ENCODE measurements at places on chromosomes 12 and 14.

DNA sequence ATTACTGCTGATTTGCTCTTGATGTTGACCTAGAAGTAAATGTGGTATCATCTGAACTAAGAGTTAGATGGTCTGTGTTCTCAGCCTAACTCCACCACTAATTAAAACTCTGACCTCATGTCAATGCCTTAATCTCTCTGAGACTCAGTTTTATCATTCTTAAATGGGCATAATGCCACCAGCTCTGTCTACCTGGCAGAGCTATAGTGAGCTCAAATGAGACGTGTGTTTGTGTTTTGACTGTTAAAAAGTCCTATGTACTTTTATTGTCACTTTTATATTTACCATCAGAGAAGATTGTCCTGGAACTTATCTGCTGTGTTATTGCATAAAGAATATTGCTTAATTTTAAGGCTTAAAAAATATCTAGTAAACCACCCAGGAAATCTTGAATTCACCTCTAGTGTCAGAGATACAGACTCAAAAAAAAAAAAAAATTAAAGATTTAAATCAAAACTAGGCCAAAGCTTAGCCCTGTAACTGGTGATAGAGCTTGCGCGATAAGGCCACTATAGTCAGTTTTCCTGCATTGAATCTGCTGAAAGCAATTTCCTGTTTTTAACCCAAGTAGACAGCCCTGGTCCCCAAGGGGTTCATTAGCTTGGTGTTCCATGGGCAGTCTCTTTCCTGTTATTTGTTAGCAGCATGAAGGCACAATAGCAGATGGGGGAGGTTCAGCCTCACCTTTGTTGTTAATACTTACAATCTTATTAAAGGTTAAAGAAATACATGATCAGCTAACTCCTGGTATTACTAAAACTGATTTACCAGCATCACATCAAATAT is 261.8 kb downstream of the ATP23 start:
- no peak for DNase-seq

- DNase-seq, result no peak
These were observed 6.9 kb downstream of the FBXO34 start for GRCh38 chr14:55277972-55278740.

DNA sequence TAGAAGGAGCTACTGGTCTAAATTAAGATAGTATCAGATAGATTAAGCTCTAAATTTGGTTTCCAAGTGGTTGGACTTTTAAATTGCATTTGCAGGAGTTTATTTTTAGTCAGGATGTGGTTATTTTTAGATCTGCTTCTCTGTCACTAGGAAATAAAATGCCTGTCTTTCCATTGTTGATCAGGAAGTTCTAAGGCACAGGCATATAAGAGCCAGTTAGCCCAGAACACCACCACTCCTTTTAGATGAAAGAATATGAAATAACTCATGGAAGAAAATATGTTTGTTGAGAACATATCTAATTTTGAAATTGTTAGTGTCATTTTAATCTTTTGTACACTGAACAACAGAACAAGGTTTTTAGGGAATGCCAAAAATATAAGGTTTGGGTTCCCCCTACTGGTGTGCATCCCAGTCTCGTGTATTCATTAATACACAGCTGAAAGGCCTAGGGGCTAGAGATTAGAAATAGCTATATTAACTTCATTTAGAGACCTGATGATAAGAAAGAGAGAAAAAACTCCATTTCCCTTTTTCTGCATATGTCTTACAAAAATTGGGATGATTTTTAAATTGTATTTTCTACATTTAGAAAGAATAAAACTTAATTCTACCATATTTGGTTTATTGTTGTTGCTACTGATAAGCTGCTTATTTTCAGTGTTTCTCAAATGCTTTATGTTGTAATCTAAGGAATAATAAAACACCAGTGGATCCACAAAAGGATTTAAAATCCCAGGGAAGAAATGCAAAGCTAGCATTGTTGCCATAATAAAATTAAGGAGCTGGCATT is 67.2 kb downstream of the RIC8B start:
- peak; percentile 29 for DNase-seq

GRCh38 chr12:112446008-112446725 is 27.4 kb downstream of the PTPN11 start:
- no peak for DNase-seq

- no peak for DNase-seq
These were observed 290.3 kb downstream of the NAV3 start for GRCh38 chr12:78120866-78121560.

DNA sequence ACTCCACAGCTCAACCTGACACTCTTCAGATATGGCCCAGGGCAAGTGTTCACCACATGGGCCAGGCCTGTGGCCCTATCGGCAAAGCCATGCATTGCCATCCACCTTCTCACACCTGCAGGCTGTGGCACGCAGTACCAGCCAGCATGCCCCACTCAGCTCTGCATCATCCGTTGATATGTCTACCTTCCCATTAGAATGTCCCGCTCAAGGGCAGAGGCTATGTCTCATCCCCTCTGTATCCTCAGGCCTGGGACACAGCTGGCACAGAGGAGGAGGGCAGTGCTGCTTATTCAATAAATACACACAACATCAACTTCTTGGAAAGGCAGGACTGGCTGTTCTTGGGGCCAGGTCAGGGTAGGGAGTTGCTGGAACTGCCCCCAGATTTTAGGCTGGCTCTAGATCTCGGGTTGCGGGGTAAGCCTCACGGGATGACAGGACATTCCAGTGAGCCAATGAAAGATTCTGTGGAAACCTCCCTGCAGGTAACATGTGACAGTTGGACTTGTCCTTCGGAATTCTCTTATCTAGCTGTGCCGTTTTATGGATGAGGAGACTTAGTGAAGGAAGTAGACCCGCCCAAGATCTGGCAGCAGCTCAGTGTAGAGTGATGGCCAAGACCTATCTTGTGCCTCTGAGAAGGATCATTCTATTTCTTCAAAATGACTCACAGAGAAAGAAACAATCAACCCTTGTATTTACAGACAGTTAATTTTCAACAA is 25.6 kb downstream of the SYNE3 start:
- no peak for DNase-seq

DNA sequence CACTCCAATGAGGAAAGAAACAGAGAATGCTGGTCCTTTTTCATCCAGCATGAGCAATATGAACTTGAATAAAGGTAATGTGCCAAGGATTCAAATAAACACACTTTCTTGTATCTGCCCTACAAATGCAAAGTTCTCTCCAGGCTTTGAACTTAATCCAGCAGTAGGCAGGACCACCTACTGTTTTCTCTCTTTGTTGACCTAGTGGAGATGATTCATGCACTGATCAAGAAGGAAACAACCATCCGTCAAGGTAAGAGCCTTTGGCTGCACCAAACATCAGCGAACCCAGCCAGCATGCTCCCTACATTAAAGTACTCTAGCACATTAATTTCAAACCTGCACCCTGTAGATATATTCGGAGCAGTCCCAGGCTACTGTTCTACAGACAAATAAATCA is 489.3 kb downstream of the GALC start:
- no peak for DNase-seq

DNA sequence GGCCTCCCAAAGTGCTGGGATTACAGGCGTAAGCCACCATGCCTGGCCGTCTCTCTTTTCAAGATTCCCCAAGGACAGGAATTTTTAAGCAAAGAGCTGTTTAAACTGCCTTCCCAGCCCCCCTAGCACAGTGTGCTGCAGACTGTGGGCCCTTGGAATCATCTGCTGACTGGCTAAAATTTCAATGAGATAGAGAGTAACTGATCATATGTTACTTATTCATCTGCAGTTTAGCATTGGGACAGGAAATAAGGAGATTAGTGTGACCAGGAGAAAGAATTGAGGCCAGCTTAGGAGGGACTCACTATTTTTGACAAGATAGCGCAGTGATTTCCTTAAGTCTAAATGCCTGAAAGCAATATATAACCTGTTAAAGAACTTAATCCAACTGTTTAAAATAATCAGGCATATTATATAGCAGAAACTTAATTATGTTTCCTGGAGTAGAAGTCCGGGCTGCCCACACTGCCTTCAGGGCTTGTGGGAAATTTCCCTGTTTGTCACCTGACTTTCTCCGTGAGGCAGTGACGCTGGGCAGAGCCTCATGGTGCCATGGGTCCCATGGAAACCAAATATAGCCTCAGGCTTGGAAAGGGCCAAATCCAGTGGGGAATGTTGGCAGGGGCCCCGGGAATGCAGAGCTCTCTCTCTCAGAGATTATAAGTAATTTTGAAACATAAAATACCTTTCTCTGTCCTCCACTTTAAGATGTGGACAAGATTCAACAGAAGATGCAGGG is 22.8 kb upstream of the CEBPE start:
- no peak for DNase-seq

DNA sequence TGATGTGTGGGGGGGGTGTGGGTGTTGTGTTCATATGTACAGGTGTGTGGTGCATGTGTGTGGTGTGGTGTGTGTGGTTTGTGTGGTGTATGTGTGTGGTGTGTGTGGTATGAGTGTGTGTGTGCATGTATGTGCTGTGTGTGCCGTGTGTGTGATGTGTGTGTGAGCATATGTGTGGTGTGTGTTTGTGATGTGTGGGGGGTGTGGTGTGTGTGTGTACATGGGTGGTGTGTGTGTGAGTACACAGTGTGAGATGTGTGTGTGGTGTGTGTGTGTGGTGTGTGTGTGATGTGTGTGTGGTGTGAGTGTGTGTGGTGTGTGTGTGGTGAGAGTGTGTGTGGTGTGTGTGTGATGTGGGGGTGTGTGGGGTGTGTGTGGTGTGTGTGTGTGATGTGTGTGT is 24.5 kb upstream of the CMKLR1 start:
- no peak for DNase-seq

DNA sequence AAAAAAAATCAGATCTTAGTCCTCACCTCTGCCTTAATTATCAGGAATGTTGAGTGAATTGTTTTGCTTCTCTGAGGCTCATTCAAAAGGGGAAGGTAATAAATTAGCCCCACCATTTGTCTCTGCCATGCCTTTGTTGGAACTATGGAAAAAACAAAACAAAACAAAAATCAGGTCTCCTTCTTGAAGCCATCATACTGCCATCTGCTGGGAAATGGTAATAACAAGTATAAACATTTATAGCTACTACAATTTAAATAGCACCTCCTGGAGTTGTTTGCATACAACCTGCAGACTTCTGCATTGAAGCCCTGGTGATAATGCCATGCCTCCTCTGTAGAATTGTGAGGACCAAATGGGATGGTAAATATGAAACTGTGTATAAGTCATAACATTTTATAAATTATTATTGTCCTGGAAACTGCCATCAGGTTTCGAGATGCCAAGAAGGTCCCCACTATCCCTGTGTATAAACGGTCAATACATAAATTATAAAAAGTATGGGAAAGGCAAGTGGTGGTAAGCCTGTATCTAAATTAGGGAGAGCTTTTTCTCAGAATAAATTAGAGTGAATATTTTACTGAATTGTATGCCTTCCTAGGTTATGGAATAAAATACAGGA is 87.2 kb upstream of the FGD4 start:
- no peak for DNase-seq

DNA sequence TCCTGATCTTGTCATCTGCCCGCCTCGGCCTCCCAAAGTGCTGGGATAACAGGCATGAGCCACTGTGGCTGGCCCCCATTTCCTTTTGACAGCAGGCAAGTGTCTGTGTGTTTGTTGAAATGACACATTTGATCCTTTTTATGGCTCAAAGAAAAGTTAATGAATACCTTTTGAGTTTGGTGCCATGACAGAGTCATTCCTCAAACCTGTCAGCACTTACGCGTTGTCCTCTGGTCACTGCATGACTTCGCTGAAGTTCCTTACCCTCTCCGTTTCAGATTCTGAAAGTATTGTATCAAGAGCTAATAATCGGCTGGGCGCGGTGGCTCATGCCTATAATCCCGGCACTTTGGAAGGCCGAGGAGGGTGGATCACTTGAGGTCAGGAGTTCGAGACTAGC is 32.4 kb downstream of the NEMF start:
- no peak for DNase-seq

DNA sequence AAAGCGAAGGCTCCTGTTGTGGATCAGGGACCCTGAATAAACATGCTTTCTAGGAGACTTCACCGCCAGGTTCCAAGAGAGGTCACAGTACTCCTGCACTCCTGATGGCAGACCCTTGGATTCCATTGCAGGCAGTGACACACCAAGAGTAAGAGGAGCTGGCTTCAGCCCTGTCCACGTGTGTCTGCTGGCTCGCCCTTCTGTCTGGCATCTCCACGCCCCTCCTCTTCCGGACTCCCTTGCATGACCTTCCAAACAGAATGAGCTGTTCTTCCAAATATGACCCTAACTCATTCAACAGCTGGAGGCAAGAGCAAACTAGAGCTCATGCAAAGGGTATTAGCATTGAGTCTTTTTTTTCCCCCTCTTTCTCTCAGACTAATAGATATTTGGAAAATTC is 233.0 kb upstream of the PLEKHG7 start:
- no peak for DNase-seq

DNA sequence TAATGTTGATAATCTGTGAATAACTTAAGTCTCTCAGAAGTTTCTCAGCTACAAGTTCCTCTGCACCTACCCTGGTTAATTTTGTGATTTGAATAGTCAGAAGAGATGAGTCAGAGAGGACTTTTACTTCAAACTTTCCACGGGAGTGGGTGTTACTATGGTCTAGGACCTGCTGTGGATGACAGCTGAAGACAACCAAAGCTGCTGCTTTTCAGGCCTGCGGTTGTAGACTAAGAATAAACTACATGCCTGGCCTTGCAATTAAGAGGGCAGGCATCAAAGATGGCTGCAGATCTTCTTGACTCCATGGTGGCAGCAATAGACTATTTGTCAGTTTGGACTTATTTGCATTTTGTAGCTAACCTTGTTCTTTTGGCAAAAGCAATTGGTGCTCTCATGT is 227.1 kb upstream of the KRR1 start:
- DNase-seq, result no peak

DNA sequence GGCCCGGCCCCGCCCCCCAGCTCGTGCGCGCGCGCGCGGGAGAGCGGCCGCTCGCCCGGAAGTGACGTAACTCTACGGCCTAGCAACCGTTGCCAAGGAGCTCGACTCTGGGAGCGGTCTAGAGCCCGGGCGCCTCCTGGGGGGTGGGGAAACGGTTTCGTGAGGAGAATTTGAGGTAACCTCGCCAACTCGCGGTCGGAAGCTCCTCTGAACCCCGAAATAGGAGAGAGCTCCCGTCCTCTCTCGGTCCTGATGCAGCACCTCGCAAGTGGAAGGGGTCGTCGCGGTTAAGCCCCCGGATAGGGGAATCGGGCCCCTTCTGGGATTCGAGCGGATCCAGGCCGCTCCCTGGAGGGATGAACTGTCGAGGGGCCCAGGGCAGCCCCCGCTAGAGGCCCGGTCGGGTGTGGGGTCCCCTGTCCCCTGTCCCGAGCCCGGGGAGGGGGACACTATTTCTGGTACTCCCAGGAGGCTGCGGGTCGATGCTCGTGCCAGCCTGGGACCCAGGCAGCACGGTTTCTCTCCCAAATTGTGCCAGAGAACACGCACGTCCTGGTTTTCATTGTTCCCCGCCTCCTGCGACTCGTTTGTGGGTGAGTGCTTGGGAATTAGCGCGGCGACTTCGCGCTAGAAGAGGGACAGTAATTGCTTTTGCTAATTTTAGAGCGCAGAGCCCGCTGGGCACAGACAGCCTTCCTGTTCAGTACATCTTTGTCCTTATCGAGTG is at the start of gene IFT81:
TSS of gene IFT81 (plus strand) at position 89 of the 727 bp plus-strand sequence. CDS start 3,024 bp downstream, outside the sequence.
- peak; percentile 88 for DNase-seq

GRCh38 chr14:100504372-100505078 is 82.7 kb downstream of the BEGAIN start:
- no peak for DNase-seq

GRCh38 chr14:93337143-93337753 is 4.4 kb upstream of the BTBD7 start:
- no peak for DNase-seq

GRCh38 chr14:27090716-27091115 is 492.9 kb upstream of the NOVA1 start:
- DNase-seq, result no peak

GRCh38 chr14:65933400-65934069 is 521.0 kb downstream of the FUT8 start:
- no peak for DNase-seq

Data from left renal pelvis (tissue), 4 donors.